G401 (cell line): ENCODE measurements at places on chromosomes 1 and 21. TPM values are rescaled to one million over a fixed set of nuclear protein-coding genes. Genes with fewer than 3 reads are reported as not detected.

Gene MACF1
- total RNA-seq = 89.7 and 134 TPM in 2 replicates

Gene OR2L3
- total RNA-seq = not detected in 2 replicates

Gene MAEL
- total RNA-seq = not detected in 2 replicates

Gene PBX1
- total RNA-seq = not detected in 2 replicates

Gene RAP1GAP
- total RNA-seq = 3.7 and 4.8 TPM in 2 replicates

Gene C1QB
- total RNA-seq = not detected in 2 replicates

Gene MEX3A
- 21.0 and 21.2 TPM in 2 replicates for total RNA-seq

Gene BEND5
- total RNA-seq = not detected in 2 replicates

Gene CYP4A22
- not detected in 2 replicates for total RNA-seq

Gene RGS13
- total RNA-seq = not detected in 2 replicates

Gene OR2T4
- total RNA-seq = not detected in 2 replicates

Gene RPL5
- total RNA-seq = 3,176 and 3,226 TPM in 2 replicates

Gene UHMK1
- 11.7 and 16.3 TPM in 2 replicates for total RNA-seq

Gene SPRR2E
- total RNA-seq = not detected in 2 replicates

Gene OR14K1
- total RNA-seq = not detected in 2 replicates

Gene PKP1
- 0.06 TPM in 1 of 2 replicates, not detected in the other for total RNA-seq

Gene UBL4B
- not detected in 2 replicates for total RNA-seq
